NCI-H2107 (cell line): ENCODE measurements at places on chromosomes 11 and 22.
A peak's percentile ranks its signal among the peaks of the same experiment; 100 is the strongest.

- no peak for DNase-seq
Measured at GRCh38 chr11:45664376-45665205, 831 bp downstream of the CHST1 start.

DNA sequence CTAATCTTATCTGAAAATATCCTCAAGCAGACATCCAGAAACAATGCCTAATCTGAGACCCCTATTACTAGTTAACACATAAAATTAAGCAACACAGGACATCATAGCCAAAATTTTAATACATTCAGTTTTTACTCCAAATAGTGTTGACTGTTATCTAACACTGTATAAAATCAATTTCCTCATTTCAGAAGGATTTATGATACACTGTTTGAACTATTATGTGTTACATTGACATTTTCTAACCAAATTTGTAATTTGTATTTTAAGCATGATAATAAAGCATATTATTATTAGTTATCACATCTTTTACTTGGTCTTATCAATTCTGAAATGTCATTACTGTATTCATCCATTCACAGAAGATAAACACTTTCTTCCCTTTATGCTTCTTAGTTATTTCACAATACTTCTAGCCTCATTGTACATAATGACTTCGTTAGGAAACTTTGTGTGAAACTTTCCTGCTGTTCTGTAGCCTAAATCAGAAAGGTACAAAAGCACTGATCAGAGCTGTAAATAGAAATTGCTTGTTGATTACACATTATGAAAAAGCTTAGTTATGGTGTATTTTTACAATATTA, 1248.9 kb downstream of the JRKL start:
- DNase-seq = no peak

DNA sequence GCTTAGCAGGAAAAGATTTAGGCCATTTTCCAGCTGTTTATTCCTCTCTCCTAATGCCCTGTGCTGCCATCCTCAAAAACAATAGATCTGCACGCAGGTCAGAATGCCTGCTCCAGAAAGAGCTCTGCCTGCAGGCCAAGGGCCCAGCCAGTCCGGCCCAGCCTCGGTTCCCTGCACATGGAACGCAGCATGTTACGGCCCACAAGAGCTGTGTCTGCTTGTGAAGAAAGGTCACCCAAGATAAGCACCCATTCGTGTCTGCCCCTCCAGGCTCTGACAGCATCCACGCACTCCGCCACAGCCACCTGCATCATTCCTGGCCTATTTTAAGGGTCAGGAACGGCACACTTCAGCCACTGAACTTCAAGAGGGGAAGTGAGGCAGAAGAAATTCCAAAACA, 152.2 kb downstream of the SPATA19 start:
- no peak for DNase-seq

- DNase-seq = no peak
Measured at GRCh38 chr22:32584650-32585049, 110.0 kb downstream of the FBXO7 start.

DNA sequence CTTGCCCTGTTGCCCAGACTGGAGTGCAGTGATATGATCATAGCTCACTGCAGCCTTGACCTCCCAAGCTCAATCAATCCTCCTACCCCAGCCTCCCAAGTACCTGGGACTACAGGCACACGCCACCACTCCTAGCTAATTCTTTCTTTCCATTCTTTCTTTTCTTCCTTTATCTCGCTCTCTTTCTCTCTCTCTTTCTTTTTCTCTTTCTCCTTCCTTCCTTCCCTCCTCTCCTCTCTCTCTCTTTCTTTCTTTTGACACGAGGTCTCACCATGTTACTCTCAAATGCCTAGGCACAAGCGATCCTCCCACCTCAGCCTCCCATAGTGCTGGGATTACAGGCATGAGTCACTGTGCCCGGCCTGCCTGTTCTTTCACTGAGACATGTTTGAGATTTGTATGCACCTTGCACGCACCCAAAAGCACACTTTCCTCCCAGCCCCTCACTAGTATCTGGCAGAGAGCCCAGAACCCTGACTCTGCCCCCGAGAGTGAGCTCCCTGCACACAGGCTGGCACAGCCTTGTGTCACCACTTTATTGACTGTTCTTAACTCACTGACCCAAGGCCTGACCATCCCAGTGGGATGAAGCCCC, 56.8 kb downstream of the CD6 start:
- DNase-seq = no peak

GRCh38 chr11:117175104-117175503, 3.4 kb upstream of the SIDT2 start:
- no peak for DNase-seq

GRCh38 chr11:14029971-14030920, 67.7 kb downstream of the SPON1 start:
- no peak for DNase-seq

DNA sequence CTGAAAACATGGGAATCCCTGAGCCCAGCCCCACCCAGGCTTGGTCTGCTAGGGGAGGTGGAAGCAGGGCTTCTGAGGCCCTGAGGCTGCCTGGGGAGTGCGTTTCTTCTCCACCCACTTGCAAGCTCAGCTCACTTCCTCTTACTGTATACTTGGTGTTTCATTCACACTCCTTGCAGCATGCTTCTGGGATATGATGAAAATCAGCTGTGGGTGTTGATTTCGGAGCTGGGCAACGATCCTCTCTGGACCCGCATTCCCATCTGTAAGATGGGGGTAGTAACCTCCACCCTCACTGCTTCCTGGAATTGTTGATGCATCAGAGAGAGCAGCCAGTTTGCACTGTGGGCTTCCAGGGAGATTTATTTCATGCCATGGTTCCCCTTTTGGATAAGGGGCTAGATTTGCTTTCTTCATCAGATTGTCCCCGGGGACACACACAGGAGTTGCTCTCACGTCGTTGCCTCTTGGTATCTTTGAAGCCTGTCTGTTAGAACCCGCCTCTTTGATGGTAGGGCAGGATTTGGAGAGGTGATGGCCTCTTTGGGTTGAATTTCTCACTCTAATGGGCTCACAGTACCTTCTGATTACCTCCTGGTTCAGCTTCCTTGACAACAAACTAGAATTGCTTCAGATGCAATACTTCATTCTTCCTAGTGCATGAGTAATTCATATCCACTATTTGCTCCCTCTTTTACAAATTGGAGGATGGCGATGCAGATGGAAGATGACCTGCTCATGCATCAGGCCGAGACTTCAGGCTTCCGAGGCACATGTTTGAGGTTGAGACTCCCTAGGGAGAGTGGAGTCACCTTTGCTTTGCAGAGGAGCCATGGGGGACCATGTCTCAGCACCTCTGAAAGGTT, 40.4 kb downstream of the BCR start:
- no peak for DNase-seq

DNA sequence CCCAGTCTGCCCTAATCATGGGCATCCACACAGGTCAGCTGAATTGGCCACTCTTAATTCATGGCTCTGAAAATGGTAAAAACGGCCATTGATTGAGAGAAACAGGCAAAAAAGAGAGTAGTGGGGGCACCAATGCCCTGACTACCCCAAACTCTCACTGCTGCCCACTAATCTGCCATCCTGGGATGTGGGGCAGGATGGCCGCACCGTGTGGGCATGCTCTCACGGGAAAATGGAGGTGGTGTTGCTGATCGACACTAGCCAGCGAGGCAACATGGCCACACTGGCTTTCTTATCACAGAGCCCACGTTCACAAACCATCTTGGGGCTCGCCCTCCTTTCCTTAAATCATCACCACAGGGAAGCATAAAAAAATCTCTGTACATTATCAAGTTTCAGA, 11.2 kb upstream of the TUB start:
- DNase-seq = no peak

- no peak for DNase-seq
Measured at GRCh38 chr11:116601814-116602636, 170.8 kb downstream of the BUD13 start.

GRCh38 chr11:68528630-68529029, 68.1 kb downstream of the PPP6R3 start:
- no peak for DNase-seq

DNA sequence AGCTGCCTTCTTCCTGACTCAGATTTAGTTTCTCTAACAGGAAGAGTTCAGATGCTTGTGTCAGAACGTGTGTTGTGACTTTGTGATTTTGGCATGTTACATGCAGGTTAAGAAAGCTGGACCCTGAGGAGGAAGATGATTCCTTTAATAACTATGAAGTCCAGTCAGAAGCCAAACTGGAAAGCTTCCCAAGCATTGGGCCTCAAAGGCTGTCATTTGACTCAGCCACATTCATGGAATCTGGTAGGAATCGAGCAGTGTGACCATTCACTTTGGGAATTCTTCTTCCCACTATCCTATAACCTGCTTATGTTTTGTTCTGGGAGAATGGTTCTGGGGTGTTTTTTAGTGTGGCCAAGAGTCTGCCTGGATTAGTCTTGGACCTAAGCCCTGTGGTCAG, 48.0 kb downstream of the CABIN1 start:
- no peak for DNase-seq

DNA sequence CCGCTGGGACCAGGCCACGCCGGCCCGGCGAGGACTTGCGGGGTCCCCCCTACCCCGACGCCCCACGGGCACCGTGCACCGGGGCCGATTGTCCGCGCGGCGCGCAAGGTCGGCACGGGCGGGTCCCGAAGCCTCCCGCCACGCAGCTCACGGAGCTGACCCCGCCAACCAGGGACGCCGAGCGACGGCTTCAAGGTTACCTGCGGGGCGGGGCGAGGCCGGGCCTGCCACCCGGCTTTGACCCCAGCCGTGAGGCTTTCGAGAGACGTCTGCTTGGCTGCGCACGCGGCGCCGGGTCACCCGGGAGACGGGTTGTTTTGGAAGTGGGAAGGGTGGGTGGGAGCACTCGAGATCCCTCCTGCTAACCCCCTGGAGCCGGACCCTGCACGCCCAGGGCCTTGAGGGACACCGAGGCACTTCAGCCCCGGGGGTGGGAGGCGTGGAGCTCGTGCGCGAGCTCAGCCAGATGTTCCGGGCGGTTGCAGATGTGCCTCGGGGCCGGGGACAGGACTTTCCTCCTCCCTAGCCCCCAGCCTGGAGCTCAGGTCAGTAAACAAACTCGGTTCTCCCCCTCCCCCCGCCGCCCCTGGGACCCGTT, 3.2 kb upstream of the WNT11 start:
- no peak for DNase-seq

DNA sequence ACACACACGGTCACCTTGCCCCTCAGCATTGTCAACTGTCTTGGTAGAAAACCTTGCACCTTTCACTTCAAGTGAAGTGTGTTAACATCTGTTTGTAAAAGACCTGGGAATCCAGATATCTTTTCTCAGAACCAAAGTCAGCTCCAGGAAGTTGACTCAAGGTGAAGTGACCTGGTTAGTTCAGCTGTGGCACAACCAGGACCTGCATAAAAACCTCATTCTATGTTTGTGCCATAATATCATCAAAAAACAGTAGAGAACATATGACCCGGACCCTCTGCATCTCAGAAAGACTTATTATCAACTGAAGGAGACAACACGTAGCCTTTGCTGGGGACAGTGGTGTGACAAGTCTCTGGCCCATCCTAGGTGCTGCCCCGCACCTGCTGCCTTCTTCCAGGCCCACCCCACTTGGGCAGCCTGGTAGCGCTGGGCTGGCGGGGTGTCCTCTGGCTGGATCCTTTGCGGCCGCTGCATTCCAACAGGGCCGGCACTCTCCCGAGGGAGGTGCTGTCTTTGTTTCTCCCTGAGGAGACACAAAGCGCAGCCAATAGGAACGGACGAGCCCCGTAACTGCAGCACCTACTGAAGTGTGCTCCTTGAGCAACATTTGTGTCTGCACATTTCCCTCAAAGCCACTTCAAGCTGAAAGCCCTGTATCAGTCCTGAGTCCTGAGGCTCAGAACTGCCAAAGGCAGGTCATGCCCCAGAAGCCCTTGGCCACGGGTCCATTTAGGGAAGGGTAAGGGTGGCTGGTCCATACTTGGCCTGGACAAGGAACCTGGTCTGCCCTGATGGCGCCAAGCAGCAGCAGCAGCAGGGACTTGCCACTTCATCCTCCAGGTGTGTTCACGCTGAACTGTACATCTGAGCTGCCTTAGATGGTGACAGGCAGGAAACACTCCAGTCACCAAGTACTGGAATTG, 25.2 kb downstream of the LRRC74B start:
- DNase-seq = no peak

- DNase-seq = no peak
Measured at GRCh38 chr11:35064114-35064800, 74.7 kb upstream of the CD44 start.

DNA sequence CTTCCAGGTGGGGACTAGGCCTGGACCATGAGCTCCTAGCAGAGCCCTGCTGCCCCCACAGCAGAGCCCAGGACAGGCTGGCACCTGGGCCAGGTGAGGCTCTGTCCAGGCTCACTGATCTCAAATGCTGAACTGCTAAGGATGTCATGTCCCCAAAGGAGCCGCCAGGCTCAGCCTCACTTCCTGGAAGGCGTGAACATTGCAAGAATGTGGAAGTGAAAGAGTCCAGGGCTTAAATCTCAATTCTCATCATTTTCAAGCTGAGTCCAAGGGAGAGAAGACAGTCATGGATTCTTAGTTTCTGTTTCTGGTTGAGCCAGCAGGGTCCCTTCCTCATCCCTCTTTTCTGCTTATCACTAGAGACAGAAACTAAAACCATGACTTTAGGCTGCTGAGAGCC, 5.0 kb downstream of the ASCL2 start:
- no peak for DNase-seq

GRCh38 chr11:115134926-115135325, 369.3 kb downstream of the CADM1 start:
- DNase-seq = peak; percentile 58

GRCh38 chr22:35540595-35541253, at the start of gene RASD2:
Gene RASD2 (plus strand): TSS chr22:35540831. CDS start chr22:35546810, 5,979 bp downstream.
- no peak for DNase-seq
